Calu3 (cell line): ENCODE measurements at places on chromosomes 16 and 17. TPM values are rescaled to one million over a fixed set of nuclear protein-coding genes. Genes with fewer than 3 reads are reported as not detected.

DNA sequence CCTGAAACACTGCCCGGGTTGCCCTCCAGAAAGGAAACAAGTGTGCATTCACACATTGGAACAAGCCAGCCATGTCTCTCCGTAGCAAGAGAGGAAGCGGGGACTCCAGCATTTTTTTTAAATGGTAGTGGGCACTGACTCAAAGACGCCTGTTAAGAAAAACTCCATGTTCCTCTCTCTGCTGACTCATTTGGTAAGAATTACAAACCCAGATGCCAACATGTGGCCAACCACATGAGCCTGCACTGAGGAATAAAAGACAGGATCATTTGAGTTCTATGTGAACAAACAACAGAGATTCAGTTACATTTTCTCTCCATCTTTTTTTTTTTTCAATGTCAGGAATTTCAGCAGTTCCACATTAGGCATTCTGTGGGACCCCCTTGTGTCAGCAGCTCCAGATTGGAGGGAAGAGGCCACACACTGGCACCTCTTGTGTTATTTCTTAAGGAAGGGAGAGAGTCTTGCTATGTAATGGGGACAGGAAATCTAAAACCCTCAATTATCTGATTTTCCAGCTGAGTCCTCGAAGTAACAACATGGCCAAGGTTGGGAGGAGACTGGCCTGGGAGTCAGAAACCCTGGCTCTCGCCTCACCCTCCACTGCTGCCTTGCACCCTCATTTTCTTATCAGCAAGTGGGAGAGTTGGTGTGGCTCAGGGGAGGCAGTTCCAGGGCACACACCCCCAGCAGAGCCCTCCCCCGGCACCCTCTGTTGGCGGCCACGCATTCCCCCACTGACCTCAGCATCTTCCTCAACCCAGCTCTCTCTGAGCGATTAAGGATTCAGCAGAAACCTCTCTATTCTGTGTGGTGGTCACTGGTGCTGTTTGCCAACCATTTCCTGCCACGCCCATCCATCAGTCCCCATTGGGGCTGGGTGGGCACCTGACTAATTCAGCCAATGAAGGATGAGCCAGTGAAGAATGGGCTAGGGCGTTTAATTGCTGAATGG lies 173.0 kb downstream of the FOXL1 start:
- no peak for DNase-seq

GRCh38 chr17:185445-186138 lies 4.1 kb upstream of the DOC2B start:
- no peak for DNase-seq

DNA sequence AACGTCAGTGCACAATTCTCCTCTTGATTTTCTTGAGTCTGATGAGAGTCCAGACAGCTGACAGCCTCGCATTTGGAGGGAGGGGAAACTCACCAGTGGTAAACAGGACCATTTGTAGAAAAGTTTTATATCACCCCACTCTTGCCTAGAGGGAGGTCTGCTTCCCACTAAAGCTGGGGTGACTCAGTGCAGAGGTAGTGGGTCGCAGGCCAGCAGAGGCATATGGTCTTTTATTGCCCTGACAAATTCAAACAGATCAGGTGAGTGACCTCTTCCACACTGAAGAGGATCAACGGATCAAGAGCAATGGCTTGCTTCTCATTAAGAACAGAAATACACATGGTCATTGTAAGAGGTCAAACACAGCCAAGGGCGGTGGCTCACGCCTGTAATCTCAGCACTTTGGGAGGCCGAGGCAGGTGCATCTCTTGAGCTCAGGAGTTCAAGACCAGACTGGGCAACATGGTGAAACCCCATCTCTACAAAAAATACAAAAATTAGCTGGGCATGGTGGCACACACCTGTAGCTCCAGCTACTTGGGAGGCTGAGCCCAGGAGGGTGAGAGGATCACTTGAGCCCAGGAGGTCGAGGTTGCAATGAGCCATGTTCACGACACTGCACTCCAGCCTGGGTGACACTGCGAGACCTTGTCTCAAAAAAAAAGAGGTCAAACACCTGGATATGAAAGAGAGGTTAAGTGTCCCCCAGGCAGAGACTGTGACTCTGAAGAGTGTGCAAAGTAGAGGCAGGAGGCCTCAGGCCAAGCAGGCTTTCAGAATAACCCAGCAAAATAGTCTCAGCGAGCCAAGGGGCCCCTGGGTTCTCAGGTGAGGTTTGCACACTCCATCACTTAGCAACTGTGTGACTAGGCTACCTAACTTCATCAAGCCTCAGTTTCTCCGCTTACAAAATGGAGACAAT lies 56.5 kb upstream of the ERN1 start:
- DNase-seq = no peak

GRCh38 chr17:10003705-10004104 lies 98.6 kb upstream of the RCVRN start:
- no peak for DNase-seq

DNA sequence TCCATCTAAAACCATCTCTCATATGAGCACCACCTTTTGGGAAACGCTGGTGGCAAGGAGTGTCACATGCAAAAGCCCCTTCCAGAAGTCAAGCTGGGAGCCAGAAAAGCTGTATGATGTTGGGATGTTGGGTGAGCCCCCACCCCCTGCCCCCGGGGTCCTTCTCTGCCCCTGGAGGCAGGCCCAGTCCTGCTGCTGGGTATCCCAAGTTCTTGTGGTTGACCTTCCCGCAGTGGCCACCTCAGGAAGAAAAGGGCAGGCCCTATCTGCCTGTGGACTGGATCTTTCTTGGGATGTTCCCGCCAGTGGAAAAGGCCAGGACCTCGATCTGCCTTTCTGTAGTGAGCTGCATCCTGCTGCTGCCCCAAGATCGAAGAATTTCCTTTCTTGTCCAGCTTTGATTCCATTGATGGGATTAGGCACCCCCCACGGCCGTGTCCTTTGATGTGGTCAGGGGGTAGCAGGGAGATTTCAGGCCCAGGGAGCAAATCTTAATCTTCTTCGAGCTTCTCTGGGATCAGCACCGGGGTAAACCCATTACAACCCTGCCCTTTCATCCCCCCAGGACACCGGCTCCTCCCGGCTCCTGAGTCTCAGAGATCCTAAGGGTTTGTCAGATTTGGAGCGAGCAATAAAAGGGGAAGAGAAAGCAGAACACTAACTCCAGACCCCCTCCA lies 165.6 kb downstream of the RAB11FIP4 start:
- DNase-seq = no peak

The TBC1D28 gene
- not detected in 2 replicates for total RNA-seq

The SMIM5 gene
- total RNA-seq = 1.9 and 3.5 TPM in 2 replicates

The CBX2 gene
- 6.3 and 8.3 TPM in 2 replicates for total RNA-seq

The SPNS2 gene
- total RNA-seq = 63.4 and 104 TPM in 2 replicates
